ENCODE measurements at places on chromosomes 5 and 9.

- no peak for DNase-seq
These were observed 30.6 kb downstream of the ITGA1 start for GRCh38 chr5:52818360-52818759.

DNA sequence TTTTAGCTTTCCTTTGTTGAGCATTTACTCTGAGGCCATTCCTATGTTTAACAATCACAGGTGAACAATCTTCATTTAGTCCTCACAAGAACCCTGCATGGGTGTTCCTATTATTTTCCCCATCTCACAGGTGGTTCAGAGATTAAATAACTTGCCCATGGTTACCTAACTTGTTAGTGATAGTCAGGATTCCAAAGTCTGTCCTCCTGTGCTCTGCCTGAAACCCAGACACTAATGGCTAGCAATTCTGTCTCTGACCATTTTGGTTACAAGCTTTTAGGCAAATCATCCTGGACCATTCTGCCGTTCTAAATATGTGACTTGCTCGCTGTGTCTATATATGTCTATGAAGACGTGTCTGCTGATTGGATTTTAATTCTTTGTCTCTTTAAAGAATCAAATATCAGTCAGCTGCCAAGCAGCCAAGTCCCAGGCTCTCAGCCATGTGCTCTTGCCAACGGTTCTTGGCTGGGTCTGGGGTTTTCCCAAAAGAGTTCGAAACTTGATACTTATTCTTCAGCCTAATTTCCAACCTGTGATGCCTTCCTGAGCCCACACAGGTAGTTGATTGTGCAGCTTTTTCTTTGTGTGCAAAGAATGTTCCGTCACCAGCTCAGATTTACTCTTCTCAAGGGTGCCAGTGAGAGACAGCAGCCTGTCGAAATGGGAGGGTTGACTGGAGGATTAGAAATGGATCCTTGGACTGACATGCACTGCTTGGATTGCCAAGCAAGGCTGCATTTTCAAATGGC, 121.7 kb downstream of the NREP start:
- DNase-seq = no peak

DNA sequence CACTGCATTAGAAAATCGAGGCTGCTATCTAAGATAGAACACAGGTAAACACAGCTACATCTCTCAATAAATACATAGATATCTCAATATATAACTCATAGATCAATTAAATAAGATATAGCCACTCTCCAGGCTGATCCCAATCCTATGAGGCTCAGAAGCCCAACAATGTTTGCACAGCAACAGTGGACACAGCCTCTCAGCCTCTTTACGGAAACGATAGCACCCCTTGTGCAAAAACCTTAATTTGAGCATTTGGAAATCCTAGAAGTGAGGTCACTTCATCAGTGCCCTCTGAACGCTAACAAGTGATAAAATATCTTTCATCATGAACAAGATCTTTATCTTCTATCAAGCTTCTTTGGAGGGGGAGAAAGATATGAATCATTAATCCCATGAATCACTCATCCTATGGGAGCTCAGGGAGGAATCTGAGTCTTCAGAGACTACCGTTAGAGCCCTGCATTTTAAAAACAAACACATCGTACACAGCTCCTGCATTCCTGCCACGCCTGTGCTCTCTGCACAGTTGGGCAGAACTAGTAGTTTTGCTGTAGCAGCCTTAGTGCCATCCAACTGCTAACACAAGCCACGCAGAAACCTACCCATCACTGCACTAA, 71.4 kb downstream of the MED27 start:
- no peak for DNase-seq

DNA sequence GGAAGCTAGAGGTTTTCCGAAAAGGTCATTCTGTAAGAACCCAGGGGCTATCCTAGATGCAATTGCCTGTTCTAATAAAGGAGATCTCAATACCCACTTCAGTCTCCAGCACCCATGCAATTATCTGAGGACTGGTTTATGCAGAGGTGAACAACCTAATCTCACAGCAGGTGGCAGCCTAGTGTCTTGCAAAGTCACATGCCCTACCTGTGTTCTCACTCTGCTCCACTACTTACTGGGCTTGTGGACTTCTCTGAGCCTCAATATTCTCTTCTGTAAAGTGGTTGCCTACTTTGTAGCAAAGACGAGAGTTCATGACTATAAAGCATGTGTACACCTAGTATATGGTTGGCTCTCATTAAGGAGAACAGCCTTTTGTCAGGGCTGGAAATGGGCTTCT, 21.0 kb upstream of the ALDH1B1 start:
- DNase-seq = no peak

GRCh38 chr5:144958002-144958401, 787.3 kb downstream of the KCTD16 start:
- DNase-seq = no peak

- DNase-seq = no peak
These were observed 65.5 kb upstream of the ABCA1 start for GRCh38 chr9:104993291-104993963.

DNA sequence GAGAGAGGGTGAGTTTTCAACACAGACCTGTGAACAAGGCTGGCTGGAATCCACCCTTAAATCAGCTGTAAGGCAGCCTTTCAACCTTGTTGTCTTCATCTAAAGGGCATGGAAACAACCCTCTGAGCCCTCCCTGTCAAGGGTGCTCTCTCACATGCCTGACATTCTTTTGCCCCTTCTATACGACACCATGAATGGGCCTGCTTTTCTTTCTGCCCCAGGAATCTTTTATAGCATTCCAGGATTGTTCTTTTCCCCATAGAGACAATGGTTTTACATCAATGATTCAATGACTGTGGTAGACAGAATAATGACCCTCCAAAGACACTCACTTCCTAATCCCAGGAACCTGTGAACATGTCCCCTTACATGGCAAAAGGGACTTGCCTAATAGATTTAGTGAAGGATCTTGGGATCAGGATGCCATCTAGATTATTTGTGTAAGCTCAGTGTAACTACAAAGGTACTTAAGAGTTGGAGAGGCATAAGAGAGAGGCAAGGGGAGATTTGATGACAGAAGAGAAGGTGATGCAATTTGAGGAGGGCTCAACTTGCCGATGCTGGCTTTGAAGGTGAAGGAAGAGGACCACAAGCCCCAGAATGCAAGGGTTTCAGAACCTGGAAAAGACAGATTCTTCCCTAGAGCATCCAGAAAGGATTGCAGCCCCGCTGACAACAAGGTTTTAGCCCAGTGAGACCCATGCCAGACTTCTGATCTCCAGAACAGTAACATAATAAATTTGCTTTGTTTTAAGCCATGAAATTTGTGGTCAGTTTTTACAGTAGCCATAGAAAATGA, 29.2 kb upstream of the HMHB1 start:
- no peak for DNase-seq

DNA sequence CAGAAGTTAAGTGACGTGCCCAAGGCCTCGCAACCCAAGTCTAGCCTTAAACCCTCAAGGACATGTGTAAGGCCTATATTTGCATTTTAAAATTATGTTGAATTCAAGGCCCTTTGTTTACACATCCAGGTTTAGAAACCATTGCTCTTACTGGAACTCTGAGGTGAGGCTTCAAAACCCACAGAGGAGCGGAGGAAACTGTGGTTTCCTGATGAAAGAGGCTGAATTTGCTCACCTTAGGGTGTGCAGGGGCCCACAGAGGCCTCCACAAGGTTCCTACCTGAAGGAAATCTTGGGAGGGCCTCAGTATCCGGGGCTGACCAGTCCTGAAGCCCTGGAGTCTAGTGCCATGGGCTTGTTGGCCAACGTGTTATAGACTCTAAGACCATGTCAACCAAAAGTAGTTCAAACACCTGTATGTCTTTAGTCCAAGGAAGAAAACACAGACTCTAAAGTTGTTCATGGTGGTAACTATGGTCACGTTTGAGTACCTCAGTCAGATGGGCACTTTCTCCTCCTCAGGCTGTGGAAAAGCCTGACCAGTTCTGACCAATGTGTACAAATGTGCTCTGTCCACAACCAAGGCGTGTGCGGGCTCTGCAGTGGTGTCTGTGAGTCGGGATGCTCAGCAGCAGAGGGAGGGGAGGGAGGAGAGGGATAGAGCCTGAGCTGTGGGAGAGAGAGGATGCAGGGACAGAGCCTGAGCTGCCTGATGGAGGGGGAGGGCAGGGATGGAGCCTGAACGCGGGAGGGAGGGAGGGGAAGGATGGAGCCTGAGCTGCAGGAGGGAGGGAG, 124.6 kb upstream of the ERCC6L2 start:
- DNase-seq = no peak

GRCh38 chr5:42993516-42994245, 46.4 kb downstream of the ANXA2R start:
- no peak for DNase-seq

DNA sequence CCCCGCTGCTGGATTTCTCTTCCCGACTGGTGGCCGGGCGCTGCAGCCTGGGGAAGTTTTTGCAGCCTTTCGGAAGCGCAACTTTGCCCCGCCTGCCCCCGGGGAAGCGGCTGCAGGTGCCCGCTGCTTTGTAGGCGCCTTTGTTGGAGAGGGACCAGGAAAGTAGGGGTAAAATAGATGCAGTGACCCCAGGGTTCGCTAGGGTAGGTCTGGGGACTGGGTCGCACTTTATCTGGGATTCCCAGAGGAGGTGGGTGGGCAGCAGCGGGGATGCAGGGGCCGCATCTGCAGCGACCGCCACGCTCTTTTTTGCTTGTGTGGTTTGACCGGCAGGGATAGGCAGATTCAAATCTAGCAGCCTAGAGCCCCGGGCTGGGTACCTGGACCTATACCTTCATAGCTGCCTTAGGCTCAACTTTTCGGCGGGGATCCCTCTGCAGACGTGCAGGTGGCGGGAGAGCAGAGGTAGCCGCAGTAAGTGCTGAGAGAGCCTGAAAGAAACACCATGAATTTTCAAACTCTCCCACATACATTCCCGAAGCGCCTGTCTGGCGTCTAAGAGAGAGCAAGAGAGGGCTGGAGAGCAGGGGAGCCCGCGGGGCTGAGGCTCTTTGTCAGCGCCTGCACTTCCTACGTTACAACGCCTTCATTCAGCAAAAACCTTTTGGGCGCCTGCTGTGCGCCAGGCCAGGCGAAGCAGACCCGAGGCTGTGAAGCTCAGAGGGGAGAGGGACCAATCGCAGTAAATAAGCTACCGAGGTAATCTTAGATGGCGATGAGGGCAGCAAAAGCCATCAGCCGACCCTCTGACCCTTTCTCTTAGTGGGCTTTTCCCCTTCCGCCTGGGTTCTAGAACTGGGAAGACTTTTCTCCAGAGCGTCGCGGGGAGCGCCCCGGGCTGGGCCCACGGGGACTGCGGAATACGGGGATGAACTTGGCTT, 642 bp downstream of the SV2C start:
- DNase-seq = no peak

DNA sequence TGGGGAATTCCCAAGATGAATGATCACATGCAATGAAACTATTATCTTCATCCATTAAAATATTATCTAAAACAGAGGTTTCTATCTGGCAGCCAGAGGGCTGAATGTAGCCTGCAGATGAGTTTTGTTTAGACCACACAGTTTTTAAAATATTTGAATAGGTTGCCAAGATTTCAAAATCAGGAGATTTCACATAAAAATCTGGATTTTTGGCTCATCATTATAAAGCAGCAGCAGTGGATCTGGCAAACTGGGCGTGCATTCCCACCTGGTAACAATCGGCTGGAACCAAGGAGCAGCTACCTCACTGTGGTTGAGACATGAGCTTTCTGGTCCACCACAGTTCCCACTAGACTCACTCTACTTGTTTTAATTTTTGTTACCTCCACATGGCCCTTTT, 155.1 kb downstream of the BNC2 start:
- DNase-seq = no peak

- no peak for DNase-seq
These were observed 17.6 kb upstream of the UBE2D2 start for GRCh38 chr5:139543423-139543991.

- no peak for DNase-seq
These were observed at the start of gene PCDHB4 for GRCh38 chr5:141121563-141121962. Gene PCDHB4 (plus strand): TSS chr5:141121818. CDS start chr5:141121999, 181 bp downstream.

DNA sequence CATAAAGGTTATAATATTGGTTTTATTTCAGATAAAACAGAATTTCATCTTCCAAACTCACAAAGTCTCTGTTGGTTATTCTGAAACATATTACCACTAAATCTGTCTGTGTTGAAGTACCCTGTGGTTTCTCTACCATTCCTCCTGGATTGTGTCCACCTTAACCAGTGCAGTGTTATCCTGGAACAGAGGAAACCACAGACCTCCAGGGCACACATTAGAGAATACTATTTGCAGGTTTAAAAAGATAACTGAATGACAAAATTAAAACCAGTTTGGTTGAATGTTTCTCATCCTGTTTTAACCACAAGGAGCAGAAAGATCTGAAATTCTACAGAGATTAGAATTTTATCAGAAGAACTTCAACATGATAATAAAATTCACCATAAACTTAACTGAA, 251.8 kb downstream of the CWC27 start:
- DNase-seq = no peak

GRCh38 chr9:100058699-100059579, 39.9 kb downstream of the ERP44 start:
- no peak for DNase-seq

DNA sequence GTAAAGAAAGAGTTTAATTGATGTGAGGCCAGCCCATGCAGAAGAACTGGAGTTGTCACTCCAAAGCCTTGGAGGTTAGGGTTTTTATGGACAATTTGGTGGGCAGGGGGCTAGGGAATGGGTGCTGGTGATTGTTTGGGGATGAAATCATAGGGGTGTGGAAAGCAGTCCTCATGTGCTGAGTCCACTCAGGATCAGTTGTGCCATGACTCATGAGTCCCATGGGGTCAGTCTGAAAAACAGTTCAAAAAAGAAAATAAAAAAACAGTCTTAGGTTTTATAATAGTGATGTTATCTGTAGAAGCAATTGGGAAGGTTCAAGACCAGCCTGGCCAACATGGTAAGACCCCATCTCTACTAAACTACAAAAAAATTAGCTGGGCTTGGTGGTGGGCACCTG, 162.3 kb downstream of the KDM4C start:
- no peak for DNase-seq

DNA sequence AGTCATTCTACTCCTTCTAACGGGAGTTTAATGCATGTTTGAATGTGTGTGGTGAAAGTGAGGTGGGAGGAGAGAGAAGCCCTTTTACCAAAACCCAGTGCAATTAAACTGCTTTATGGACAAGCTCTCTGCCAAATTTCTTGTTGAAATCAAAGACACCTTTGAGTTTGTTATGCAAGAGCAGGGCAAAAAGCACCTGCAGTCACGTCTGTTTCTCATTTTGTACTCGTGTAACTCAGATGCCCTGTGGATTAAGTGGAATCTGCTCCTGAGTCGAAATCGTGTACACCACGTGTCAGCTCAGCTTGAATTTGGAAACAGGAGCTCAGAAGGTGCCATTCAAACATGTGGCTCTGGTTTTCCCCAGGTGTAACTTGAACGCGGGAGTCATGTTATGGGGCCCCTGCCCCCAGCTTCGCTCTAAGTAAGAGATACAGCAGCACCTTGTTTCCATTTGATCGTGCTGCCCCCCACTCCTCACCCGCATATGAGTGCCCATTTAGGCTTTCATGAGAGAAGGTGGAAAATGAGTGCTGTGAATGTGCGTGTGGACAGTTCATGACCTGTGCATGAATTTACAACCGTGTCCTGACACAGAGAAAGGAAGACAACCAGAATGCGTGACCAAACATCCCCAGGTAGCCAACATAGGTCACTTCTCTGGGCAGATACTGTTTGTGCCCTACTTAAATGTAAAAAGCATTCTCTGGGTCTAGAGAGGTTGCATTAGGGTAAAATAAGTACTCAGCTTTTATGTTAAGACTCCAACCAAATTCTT, 347.0 kb upstream of the SLC30A5 start:
- no peak for DNase-seq
